ENCODE measurements at places on chromosomes 16 and 17. TPM values are rescaled to one million over a fixed set of nuclear protein-coding genes. Genes with fewer than 3 reads are reported as not detected.

GRCh38 chr17:68344701-68345136, 53.4 kb downstream of the ARSG start:
- DNase-seq, result peak; percentile 45

DNA sequence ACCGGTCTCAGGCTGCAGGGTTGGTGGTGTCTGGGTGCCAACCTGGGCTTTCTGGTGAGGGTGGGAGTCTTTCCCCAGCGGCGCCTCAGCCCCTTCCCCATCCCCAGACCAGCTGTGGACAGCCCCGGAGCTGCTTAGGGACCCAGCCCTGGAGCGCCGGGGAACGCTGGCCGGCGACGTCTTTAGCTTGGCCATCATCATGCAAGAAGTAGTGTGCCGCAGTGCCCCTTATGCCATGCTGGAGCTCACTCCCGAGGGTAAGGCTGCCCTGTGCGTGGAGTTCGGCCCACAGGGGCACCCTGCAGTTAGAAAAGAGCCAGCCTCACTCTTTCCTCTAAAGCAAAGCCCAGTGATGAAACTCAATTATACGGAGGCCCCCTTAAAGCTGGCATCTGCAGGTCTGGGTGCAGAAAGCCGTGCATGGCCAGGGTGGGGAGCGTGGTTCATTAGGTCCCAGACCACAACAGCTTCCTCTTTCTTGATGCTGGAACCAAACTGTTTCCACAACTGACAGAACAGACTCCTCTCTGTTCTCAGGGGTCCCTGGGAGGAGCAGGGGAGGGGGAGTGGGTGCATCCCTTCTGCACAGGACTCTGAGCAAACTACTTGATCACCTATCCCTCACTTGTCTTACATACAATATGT, 10.7 kb downstream of the GUCY2D start:
- no peak for DNase-seq

- no peak for DNase-seq
Measured at GRCh38 chr17:81579298-81579697, 27.1 kb upstream of the FAAP100 start.

GRCh38 chr16:48184681-48185080, 28.9 kb upstream of the ABCC12 start:
- peak; percentile 29 for DNase-seq

DNA sequence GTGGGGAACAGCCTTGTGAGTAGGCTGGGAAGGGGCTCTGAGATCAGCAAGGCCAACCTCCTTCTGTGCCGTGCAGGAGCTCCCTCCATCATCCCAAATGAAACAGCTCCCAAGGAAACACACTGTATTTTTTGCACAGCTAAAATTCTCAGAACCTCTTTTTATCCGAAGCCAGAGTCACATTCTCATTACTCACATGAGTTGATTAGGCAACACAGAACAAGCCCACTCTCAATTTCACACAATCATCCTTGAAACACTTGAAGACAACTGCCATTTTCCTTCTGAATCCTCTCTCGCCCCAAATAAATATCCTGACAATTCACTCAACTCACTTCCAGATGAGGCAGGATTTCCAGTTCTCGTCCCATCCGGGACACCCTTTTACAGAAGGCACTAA, 66.1 kb downstream of the MYO18A start:
- no peak for DNase-seq

- DNase-seq, result no peak
Measured at GRCh38 chr16:47110939-47111338, 32.8 kb downstream of the NETO2 start.

DNA sequence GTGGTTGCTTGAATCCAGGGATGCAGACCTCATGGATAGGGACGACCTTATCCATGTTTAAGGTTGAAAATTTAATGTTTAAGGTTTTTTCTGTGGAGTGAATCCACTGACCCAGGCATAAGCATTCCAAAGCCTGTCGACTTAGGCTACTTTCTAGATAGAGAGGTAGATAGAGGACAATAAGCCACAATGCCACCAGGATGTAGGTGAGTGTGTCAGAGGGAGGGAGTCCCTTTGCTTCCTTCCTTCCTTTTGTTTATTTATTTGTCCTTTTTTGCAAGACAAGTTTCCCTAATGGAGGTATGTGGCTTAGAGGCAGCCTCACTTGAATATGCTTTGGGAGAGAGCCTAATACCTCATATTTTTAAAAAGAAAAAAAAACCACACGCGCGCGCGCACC, 834.2 kb upstream of the SOX9 start:
- DNase-seq, result no peak

- no peak for DNase-seq
Measured at GRCh38 chr16:68310437-68310773, 341 bp downstream of the SLC7A6OS start.

GRCh38 chr16:63689068-63689467, 1432.8 kb downstream of the CDH11 start:
- DNase-seq, result no peak

DNA sequence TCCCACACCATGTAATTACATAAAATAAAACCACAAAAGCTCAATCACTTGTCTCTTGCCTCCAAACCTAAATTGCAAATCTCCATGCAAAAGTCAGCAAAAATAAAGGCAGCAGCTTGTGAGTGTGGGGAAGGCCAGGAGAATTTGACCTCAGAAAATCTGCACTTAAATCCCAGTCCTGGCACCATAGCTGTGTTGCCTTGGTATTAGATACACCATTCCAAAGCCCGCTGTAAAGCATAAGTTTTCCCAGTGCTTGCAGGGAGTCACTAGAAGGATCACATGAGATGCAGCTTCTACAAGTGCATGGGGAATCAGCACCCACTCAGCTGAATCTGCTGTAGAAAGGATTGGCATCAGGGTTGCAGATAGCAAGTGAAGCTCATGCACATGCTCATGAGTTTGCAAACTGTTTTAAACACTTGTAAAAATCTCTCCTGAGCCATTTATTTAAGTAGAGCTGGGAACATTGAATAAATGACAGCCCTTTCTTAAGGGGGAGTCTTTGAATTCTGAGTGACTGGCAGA, 495.0 kb upstream of the HSBP1 start:
- DNase-seq, result no peak

- peak; percentile 59 for DNase-seq
Measured at GRCh38 chr17:8887834-8888703, 20.6 kb upstream of the PIK3R6 start.

DNA sequence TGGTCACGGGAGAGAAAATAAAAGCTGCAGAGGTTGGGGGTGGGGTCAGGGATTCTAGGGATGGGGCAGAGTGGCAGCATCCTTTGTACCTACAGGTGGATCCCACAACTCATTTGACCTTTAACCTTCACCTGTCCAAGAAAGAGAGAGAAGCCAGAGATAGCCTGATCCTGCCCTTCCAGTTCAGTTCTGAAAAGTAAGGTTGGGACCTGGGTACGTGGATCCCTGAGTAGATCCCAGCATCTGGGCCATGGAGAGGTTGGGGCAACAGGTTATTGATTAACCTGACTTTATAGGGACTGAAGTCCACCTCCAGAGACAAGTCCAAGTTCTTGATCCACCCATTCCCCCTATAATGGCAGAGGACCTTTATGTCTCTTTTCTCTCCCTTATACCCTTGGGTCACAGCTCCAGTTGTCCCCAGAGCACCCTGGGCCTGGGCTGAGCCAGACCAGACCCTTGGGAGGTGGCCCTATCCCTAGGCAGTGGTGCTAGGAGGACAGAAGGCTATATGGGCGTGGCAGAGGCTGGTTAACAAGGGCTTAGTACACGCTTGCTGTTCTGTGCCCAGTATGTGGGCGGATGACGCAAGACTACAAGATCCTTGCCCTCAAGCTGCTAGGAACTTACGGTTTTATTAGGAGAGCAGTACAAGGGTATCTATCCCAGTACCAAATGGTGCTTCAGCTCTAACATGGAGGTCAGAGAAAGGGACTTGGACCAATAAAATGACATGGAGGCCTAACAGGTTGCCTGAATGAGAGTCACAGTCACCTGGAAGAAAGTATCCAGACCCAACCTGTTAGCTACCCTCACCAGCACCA, 3.3 kb downstream of the CLDN7 start:
- DNase-seq, result peak; percentile 48

- peak; percentile 40 for DNase-seq
Measured at GRCh38 chr16:22098405-22099255, 6.3 kb downstream of the VWA3A start.

- DNase-seq, result peak; percentile 38
Measured at GRCh38 chr17:2837147-2837561, 40.9 kb downstream of the RAP1GAP2 start.

DNA sequence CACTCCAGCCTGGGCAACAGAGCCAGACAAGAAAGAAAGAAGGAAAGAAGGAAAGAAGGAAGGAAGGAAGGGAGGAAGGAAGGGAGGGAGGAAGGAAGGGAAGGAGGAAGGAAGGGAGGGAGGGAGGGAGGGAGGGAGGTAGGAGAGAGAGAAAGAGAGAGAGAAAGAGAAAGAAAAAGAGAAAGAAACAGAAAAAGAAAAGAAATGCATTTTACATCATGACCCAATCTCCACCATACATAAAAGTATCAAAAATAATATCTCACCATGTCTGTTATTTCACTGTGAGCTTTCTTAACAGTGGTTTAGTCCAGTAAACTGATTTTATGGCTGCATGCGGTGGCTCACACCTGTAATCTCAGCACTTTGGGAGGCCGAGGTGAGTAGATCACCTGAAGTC, 70.0 kb downstream of the CYTH1 start:
- no peak for DNase-seq

- DNase-seq, result peak; percentile 44
Measured at GRCh38 chr16:57536306-57537193, at the start of gene CCDC102A. CCDC102A (minus strand) TSS chr16:57536571; CDS start chr16:57529177, 7,394 bp downstream.

- peak; percentile 53 for DNase-seq
Measured at GRCh38 chr17:48624544-48625494, 1.3 kb downstream of the HOXB9 start.

DNA sequence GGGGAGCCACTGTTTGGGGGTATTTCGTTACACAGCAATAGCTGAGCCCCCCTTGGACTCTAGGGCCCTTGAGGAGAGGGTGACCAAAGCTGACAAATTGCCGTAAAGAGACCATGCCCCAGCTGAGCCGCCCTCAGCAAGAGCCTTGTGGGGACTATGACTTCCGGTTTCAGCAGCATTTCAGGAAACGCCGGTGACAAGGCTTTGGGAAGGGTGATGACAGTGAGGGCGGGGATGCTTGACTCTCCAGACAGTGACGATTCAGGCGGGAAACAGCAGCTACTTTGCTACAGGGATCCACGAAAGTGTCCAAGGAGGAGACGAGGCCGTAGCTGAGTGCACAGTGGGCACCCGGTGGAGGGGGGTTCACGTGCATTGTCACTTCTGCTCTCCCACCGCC, 360.8 kb downstream of the C16orf95 start:
- no peak for DNase-seq

GRCh38 chr16:2928796-2929195, 17.1 kb downstream of the FLYWCH1 start:
- no peak for DNase-seq

DNA sequence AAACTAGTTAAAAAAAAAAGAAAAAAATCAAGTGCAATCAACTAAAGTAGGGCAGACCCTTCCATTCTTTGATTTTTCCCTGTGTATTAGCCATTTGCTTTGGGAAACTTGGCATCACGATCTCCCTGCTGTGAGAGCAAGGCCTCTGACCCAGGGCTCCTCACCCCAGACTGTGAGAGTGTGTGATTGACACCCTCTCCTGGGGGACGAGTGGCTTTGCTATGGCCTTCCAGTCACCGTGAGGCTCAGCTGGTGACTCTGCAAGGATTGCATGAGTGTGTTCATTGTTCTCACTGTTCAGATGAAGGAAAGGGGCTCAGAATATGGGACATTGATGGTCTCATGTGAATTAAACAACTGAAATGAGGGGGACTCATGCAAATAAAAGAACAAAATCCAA, 69.0 kb upstream of the BCAR1 start:
- peak; percentile 37 for DNase-seq

DNA sequence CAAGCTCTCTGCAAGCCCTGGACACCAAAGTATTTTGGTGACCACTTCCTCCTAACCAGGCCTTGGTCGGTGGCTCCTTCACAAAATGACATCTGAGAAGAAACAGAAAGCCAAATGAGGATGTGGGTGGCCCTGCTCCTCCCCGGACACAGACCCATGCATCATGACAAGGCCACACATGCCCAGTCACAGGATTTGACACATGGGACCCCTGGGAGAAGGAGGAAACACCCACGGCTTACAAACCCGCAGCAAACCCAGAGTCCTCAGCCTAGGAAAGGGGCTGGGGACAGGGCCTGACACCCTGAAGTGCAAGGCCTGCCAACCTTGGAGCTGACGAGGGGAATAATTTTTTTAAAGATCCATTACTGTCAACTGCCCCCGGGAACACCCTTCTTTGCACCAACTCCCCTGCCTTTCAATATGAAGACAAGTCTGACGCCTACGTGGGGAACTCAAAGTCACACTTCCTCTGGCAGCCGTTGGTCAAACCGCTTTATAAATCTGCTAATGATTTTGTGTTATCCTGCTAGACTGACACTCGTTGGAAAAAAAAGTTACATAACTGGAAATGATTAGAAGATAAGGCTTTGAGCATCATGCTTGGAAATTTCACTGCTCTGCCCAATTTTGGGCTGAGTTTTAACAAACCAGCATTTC, 41.3 kb downstream of the GAS7 start:
- no peak for DNase-seq

DNA sequence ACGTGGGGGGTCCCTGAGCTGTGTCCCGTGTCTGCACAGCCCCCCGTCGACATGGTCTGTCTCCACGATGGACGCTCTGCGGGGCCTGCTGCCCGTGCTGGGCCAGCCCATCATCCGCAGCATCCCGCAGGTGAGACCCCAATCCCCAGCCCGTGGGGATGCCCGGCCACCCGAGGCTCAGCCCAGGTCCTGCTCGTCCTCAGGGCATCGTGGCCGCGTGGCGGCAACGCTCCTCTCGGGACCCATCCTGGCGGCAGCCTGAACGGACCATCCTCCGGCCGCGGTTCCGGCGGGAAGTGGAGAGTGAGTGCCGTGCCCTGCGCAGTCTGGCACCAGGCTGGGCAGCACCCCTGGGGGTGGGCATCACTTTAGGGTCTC, 4.9 kb downstream of the MSLN start:
- no peak for DNase-seq

DNA sequence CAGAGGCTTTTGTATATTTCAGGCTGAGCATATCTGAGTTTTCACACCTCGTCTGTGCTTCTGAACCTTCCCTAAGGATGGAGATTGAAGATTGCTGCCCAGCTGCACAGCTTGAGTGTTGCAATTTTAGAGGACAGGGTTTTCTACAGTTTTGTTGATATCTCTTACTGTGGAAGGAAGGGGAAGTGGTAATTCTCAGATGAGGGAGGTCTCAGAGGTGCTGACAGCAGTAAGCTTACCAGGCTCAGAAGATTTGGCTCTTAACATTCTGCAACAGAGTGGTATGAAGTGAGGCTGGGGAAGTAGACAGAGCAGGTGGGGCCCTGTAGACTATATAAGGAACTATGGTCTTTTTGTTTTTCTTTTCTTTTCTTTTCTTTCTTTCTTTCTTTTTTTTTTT, 45.8 kb upstream of the ARHGAP17 start:
- no peak for DNase-seq

- DNase-seq, result no peak
Measured at GRCh38 chr17:29278692-29279091, 15.3 kb downstream of the NUFIP2 start.

MT1H gene
- total RNA-seq, result not detected

PRSS27 gene
- not detected for total RNA-seq

OGFOD1 gene
- total RNA-seq, result 61.5 TPM

SLC12A3 gene
- total RNA-seq, result not detected

CES4A gene
- total RNA-seq, result not detected

SULT1A2 gene
- total RNA-seq, result not detected

QPRT gene
- total RNA-seq, result not detected

LPCAT2 gene
- total RNA-seq, result 0.69 TPM

G6PC3 gene
- 22.6 TPM for total RNA-seq

SHCBP1 gene
- 34.6 TPM for total RNA-seq

KRTAP2-3 gene
- not detected for total RNA-seq

PRSS53 gene
- total RNA-seq, result 1.2 TPM

CRYBA1 gene
- total RNA-seq, result not detected

CTRB2 gene
- total RNA-seq, result not detected

TBKBP1 gene
- 1.9 TPM for total RNA-seq

TSPOAP1 gene
- under 0.01 TPM for total RNA-seq

KRT36 gene
- not detected for total RNA-seq
